ENCODE measurements at places on chromosomes 16 and 17.
A peak's percentile ranks its signal among the peaks of the same experiment; 100 is the strongest.

DNA sequence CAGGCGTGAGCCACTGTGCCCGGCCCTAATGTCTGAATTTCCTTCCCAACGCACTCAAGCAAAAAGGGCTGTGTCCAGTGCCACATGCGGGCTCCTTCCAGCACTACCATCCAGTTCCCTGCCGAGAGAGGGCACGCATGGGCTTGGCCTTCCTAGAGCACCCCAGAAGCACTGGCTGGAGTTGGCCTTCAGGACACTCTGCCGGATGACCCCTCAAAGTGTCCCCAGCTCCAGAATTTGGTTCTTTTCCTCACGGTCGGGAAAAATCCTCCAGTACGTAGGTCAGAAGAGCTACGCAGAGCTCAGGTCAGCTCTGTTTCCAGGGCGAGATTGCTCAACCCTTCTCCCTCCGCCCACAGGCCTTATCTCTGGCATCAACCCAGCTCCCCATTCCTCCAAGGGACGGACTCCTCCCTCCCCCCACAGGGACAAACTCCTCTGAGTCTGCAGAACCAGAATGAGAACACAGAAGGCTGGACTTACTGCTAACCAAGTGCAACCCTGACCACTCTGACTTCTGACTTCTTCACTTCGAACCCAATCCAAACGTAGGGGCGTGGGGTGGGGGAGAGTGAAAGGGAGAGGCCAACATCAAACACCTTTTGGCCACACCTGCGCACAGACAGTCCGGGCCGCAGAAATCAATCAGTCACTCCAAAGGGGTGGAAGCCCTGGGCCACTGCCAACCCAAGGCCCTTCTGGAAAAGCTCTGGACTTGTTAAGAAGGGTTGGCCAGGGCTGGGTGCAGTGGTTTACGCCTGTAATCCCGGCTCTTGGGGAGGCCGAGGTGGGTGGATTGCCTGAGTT lies 3.6 kb downstream of the CDC42EP4 start:
- peak; percentile 46 for DNase-seq

- DNase-seq, result peak; percentile 80
Observed at GRCh38 chr17:7035591-7036368, at the start of gene SLC16A13. Gene SLC16A13, plus strand, starts transcription at chr17:7036015. Its CDS starts 368 bp downstream, at chr17:7036383.

- no peak for DNase-seq
Observed at GRCh38 chr17:10368561-10368960, 4.2 kb downstream of the MYH13 start.

- no peak for DNase-seq
Observed at GRCh38 chr16:1089439-1089821, 6.6 kb downstream of the C1QTNF8 start.

DNA sequence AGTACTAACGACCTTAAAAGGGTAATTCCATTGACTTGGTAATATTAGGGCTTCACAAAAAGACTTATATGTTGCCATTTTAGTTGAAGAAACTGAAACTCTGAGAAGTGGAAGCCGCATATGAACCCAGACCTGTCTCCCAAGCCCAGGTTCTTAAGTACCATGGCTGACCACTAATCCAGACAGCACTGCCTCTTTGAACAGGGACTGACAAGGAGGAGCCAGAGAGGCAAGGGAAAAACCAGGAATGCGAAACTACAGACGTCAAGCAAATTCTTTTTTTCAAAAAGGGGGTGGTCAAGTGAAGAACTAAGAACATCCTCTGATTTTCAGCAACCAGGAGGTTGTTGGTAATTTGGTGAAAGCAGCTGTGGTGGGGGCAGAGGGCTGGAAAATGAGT lies 15.2 kb downstream of the CYB5D1 start:
- no peak for DNase-seq

GRCh38 chr17:37662353-37662752 lies 19.1 kb upstream of the DDX52 start:
- no peak for DNase-seq

- DNase-seq, result no peak
Observed at GRCh38 chr17:80696456-80696855, 151.8 kb downstream of the RPTOR start.

DNA sequence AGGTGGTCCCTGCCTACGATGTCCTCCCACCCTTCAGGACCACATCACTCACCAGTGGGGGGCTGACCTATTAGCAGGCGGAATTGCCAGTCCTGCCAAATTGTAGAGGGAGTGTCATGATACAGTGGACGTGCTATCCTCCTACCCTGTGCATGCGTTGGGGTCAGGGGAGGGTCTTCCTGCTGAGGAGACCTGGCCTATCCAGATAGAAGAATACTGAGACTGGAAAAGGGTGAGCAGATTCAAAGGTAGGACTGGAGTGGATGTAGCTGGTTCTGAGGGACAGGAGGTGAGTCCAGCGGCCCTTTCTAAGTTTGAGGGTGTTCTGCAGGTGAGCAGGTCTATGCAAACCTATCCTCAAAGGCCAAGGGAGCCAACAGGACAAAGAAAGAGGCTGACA lies 8.0 kb downstream of the PRSS41 start:
- DNase-seq, result no peak

- DNase-seq, result no peak
Observed at GRCh38 chr16:48405907-48406306, 20.7 kb upstream of the SIAH1 start.

- no peak for DNase-seq
Observed at GRCh38 chr17:34503528-34504195, 75.7 kb upstream of the TMEM132E start.

GRCh38 chr17:9750524-9750923 lies 40.9 kb downstream of the DHRS7C start:
- no peak for DNase-seq

All from astrocyte of the cerebellum (primary cell).